Right forelimb (tissue), 1 donor: ENCODE measurements at places on chromosomes 3 and 15.

GRCh38 chr3:58560771-58561311, 16.4 kb downstream of the FAM107A start:
- DNase-seq: no peak

- DNase-seq: no peak
Measured at GRCh38 chr3:19473971-19474580, 325.8 kb downstream of the KCNH8 start.

GRCh38 chr3:160544844-160545503, 20.4 kb downstream of the KPNA4 start:
- DNase-seq: no peak

DNA sequence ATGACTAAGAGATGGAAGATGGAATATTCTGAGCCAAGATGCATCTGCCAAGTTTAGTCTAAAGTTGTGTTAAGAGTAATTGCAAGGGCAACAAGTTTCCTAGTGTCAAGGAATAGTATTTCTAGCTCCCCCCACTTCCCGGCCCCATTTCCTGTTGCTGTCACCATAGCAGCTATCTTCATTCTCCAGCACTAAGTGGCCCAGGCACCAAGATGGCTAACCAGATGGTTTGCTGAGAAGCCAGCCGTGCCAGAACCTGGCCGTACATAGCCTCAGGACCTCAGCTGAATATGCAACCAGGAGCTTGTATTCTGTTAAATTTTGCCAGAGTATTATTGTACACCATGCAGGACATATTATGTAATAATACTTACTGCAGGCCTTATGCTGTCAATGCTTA, 108.8 kb upstream of the UMPS start:
- DNase-seq: no peak

GRCh38 chr3:144129536-144130214, 158.1 kb downstream of the DIPK2A start:
- no peak for DNase-seq

GRCh38 chr15:27608248-27608647, 490.9 kb downstream of the OCA2 start:
- DNase-seq: no peak

- no peak for DNase-seq
Measured at GRCh38 chr3:152428577-152428976, 159.8 kb downstream of the MBNL1 start.

DNA sequence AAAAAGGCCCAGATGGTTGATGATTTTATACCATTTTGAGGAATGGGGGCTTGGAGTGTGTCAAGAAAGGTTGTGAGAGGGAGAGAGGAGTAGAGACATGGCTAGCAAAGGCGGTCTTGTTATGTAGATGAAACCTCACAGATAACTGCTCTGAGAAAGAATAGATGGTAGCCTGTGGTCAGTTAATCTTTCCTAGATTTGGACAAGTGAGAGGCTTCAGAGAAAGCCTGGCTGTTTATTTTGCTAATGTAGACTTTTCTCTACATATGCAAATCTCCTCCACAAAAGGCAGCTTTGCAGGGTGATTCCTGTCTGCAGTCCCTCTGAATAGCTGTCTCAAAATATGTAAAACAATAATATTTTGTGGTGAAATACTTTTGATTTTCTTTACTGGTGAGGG, 177.3 kb downstream of the OTOL1 start:
- DNase-seq: no peak

GRCh38 chr15:63986185-63986680, 60.1 kb downstream of the DAPK2 start:
- no peak for DNase-seq

GRCh38 chr3:8938021-8938420, 25.3 kb downstream of the RAD18 start:
- DNase-seq: no peak

DNA sequence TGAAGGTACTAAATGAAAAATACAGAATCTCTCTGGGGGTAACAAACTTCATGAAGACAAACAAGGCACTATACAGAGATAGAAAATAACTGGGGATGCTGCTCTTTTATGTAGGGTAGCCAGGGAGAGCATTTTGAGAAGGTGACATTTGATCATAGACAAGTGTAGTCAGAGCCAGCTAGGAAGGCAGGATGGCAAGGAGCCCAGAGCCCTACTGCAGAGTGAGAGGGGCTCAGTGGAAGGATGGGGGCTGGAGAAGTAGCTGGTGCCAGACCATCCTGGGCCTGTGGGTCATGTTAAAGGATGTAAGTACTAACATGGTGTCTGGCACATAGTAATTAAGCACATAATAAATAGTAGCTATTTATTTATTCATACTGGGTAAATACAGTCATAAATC, 133.6 kb downstream of the MEIS2 start:
- DNase-seq: no peak

GRCh38 chr3:14366248-14366647, 36.2 kb upstream of the SLC6A6 start:
- DNase-seq: no peak

DNA sequence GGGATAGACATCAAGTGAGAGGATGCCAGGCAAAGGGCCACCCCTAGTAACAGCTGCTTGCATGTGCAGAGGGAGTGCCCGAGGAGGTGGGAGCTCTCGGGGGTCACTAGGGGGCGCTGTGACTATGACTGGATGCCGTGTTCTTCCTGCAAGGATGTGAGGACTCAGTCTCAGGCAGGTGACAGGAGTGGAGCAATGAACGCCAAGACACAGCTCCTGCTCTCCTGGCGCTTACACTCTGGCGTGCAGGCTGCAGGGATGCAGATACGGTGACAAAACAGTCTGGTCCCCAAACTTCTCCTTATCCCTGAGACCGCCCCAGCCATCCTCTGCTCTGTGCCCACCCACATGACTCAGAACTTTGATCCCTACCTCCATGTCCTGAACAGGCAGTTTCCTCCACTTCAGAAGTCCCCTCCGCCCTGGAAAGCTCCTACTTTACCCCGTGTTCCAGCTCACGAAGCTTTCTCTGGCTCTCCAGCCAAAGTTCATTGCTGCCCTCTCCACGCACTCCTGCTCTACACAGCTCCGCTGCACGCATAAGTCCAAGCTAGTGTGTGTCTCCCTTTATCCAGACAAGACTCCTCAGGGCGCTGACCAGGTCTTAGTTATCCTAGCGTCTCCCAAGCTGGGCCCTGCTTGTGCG, 14.7 kb downstream of the RHOV start:
- DNase-seq: peak; percentile 77

GRCh38 chr15:41483519-41483918, 10.2 kb upstream of the ITPKA start:
- no peak for DNase-seq

DNA sequence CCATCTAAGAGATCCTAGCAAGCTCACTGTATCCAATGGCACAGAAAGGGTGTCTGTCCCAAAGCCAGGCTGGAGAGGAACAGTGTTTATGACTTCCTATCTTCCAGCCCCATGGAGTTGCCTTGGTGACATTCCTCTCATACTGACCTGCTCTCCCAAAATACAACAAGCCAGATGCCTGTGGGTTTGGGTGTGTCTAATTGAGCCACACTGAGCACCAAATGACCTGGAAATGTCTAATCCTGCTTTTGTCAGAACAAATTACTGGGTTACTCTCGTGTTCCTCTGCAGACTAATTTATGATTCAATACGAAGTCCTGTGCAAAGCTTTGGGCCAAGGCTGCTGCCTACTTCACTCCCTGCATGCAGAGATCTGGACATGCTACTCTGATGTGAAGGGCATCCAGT, 98.1 kb upstream of the STRIT1 start:
- peak; percentile 57 for DNase-seq

- no peak for DNase-seq
Measured at GRCh38 chr3:195227871-195228270, 43.1 kb downstream of the XXYLT1 start.

DNA sequence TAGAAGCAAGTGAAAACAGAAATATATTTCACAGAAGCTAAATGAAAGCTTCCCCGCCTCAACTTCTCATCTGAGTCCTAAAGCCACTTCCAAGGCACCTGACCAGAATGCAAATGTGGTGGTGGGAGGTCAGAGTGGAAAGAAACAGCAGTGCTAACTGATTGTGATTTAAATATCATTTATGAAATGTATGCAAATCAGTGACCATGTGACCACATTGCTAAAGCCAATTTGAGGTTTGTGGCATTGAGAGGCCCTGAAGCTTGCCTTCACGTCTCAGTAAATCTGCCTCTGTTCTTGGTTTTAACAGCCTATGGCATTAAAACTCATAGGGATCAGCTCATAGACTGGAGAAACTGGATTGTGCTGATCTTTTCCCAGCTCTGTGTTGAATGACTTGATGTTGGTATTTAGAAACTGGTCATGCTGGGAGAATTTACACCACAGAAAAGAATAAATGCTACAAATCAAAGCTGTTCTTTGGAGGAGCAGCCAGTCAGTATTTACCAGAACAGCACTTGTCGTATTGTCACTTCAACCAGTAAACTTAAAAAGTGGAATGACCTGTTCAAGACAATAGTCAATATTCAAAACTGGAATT, 481.4 kb upstream of the ALCAM start:
- no peak for DNase-seq

- no peak for DNase-seq
Measured at GRCh38 chr3:190094160-190094718, 26.5 kb downstream of the P3H2 start.

GRCh38 chr3:169811631-169812331, 889 bp upstream of the LRRIQ4 start:
- DNase-seq: no peak

DNA sequence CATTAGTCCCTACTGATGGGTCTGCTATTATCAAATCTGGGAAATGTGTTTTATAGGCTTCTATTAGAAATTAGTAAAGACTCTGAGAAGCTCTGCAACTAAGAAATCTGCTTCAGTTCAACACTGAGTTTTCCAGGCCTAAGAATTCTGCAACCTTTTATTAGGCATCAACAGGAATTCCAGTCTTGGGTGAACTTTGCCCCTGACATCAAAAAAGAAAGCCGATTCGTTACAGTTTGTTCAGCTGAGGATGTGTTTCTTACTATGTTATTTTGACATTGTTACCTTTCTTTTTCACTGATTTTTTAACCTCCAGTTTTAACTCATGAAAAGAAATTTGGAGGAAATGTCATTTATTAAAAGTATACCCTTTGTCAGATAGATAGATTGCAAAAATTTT, 131.5 kb upstream of the KCNH8 start:
- no peak for DNase-seq

- DNase-seq: peak; percentile 57
Measured at GRCh38 chr3:59764171-59764570, 714.3 kb upstream of the CFAP20DC start.

DNA sequence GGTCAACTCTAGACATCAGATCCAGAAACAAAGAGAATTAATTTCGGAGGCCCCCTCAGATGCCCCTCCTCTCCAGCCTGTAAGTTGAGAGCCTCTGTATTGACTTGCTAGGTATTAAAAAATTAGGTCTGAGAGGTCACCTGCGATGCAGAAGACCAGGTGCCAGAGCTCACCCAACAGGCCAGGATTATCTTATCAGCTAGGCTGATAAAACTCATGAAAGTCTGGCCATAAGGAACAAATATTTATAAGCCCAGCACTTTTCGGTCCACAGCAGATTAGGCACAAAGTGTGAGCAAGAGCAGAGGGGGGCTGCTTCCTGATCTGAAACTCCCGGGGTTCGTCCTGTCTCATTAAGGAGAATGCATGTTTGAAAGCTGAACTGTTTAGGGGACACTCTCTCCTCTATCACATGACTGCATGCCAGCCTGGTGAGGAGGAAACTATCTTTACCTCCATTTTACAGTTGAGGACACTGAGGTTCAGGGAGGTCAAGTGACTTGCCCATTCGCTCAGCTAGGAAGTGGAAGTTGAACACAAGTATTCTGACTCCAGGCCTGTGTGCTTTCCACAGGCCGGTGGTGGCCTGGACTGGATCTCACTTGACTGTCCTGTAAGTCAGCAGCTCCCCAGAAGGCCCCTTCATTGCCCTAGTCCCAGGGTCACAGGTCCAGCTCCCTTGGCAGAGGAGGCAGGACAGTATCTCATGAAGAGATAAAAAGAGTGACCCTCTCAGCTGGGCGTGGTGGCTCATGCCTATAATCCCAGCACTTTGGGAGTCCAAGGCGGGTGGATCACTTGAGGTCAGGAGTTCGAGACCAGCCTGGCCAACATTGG, 39.6 kb upstream of the MAGEF1 start:
- DNase-seq: no peak

- DNase-seq: no peak
Measured at GRCh38 chr15:80547264-80547663, 143.1 kb downstream of the ARNT2 start.

DNA sequence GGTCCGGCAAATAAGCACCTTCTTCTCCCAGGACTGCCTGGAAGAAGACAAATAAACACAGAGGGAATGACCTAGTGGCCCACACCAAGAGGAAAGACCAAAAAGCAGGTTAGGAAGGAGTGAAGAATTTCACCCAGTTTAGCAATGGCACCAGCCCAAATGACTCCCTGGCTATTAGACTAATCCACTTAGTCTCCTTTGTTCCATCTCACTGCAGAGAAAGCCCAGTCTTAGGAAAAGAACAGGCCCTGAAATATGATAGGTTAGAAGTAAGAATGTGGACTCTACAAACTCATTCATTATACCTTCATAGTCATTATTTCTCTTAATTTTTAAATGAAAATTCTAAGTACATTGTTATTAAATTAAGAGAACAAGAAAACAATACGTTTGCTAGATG, 23.2 kb downstream of the SERPINI2 start:
- no peak for DNase-seq

DNA sequence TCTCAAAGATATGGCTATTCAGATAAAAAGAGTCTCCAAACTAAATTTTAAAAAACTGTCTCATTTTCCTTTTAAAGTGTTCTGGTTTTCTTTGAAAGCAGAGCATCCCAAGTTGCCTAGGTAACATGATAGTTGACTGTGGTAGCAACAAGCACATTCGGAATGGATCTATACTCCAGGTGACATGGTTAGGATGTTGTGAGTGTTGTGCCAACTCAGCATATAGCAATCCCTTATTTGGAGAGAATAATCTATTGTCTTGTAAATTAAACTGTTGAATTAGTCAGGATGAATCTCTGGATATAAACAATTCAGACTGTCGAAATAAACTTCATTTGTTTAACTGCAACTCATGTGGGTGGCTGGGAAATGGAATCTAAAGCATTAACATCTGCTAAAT, 418.6 kb downstream of the TUSC7 start:
- no peak for DNase-seq

DNA sequence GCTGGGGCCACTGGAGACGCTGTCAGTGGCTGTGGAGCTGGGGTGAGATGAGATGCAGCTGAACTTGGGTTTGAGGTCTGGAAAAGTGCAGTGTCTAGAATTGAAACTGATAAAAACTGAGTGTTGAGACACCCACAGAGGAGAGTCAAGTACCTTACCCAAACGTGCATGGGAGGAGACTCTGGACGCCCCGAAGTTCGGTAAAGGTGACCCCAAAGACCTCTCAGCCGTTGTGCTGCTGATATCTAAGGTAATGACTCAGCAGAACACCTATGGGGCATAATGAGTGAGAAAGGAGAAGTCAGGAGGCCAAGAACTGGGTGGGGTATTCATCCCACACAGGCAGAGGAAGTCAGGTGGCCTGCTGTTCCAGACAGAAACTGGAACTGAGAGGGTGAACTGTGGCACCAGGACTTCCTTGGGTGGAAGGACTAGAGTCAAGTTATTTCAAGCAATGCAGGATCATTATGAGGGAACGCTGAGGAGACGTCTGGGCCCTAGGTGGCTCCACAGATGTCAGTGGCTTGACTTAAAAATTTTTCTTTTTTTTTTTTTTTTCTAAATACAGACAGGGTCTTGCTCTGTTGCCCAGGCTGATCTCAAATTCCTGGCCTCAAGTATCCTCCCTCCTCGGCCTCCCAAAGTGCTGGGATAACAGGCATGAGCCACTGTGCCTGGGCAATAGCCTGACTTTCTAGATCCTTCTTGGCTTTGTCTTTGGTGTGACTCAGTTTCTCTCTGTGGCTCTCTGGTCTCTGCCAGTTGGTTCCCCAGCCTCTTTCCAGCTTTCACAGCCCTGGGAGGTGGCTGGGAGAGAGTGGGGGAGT, 67.6 kb upstream of the GCNT3 start:
- DNase-seq: no peak
